ENCODE measurements at places on chromosomes 2 and 18.

DNA sequence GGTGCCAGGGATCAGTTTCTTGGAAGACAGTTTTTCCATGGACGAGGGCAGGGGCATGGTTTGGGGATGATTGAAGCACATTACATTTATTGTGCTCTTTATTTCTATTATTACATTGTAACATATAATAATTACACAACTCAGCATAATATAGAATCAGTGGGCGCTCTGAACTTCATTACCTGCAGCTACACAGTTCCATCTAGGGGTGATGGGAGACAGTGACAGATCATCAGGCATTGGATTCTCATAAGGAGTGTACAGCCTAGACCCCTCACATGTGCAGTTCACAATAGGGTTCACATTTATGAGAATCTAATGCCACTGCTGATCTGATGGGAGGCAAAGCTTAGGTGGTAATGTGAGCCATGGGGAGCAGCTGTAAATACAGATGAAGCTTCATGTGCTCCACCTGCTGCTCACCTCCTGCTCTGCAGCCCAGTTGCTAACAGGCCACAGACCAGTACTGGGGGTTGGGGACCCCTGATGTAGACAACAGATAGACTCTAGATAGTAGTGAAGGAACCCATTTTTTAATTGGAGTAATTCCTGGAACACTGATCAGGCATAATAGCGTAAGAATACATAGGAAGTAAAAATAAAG lies 41.5 kb upstream of the MC4R start:
- DNase-seq: no peak

DNA sequence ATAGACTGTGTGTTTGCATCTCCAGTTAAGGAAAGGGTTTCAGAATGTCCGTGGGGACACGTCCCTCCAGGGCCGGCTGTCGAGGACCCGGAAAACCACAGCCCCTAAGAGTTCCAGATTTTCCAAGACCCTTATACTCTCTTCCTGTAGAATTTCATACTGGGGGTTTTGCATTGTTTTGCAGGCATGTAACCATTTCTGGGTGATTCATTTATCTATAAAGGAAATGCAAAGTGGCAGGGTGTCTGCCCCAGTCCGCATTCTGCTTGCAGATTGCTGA lies 8.5 kb downstream of the SP9 start:
- peak; percentile 56 for DNase-seq

DNA sequence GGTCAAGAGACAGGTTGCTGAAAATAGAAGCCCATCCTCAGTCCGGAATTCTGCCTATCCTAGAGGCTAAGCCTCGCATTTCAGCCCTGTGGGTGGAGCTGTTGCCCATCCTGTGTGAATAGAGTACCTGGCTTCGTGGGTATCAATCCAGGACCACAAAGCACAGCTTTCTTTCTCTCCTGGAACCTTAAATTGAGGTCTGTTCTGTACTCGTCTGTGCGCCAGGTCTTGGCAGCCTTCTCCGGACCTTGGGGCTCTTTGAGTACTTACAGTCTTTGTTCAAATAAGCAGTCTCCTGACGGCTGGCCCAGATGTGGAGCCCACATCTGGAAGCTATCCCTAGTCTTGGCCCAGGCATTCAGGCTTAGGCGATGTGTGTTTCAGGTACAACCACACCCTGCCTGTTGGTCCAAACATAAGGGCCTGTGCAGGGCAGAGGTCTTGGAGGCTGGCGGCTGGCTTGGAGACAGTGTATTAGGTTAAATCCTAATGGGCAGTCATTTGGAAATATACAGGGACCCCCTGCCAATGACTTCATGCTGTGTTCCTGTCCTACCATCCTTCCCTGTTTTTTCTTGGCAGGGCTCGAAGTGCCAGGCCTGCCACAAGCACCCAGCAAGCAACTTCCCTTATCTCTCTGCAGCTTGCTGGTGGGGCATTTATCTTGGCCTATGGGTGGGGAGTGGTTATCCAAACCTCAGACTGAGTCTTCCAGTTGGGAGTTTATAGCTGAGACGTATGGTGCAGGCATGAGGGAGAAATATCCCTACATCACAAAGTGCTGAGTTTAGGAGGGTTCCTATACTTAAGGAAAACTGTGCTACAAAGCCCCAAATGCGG lies 294.1 kb downstream of the BCL2 start:
- no peak for DNase-seq

- no peak for DNase-seq
Measured at GRCh38 chr2:85189606-85190270, 56.5 kb downstream of the TCF7L1 start.

DNA sequence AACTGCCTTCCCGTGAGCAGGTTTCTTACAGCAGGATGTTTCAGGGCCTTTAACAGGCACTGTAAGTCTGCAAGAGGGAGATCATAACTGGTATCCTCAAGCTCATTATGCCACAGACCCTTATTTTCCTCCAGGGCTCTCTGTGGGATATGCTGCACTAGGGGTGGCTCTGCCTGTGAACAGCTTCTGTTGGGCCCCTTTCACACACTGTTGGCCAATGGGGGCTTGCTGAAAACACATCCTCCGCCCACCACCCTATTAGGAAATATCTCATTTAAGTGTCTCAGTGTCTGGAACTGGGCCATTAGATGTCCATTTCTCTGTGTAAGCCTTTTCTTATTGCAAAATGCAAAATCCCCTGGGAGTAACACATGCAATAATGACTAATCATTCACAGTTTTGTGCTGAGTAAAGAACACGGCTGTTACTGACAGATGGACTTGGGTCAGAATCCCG lies 414.3 kb upstream of the HS6ST1 start:
- DNase-seq: no peak

DNA sequence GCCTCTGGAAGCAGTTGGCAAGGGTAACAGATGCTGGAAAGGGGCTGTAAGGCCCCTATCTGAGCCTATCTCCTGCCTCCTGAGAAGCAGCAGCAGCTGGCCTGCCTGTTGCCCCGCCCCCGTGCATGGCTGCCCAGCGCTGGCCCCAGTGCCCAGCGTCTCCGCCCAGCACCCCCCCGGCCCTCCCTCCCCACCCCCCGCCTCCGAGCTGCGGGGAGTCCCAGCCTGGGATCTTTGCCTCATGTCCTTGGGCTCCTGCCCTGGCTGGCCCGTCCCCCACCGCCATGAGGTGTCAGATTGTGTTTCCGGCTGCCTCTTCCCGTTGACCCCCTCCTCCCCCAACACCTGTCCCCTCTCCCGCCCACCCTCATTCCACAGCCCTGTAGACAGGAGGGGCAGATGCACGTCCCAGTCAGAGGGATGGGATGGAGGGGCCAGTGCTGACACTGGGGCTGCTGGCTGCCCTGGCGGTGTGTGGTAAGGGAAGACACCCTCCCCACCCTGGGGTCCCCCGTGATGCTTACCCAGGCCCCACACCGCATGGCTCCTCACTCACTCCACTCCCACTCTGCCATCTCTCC lies at the start of gene CHRND:
Gene CHRND, plus strand, starts transcription at position 370 of the 581 bp plus-strand sequence. Its CDS starts 56 bp downstream, at position 426.
- no peak for DNase-seq

DNA sequence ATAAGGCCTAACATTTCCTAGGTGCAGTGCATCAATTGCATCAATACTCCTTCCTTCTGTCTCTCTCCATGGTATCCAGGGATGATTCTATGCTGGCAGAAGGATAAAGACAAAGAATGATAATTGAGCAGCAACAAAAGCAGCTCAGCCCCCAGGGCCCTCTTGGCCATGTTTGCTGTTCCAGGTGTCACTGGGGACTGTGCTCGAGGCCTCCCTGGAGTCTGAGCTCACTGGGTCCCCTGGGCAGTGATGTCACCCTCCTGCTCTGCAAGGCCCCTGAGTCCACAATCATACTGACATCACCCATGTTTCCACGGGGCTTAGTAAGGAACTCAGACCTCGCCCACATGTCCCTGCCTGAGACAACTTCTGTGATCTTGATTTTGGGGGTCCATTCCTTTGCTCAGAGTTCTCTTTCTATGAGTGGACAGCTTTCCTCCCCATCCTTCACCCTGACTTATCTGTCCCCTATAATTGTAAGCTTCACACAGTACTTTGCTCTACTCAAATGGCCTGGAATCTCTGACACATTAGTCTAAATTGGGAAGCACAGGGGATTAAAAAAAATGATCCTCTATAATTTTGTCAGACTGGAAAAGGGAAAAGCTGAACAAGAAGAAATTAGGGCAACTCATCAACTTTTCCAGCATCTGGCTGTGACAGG lies 15.8 kb upstream of the EXOC6B start:
- no peak for DNase-seq

- DNase-seq: no peak
Measured at GRCh38 chr2:192137451-192137850, 57.3 kb downstream of the TMEFF2 start.

GRCh38 chr2:232102380-232102779 lies 140.9 kb downstream of the DIS3L2 start:
- no peak for DNase-seq

DNA sequence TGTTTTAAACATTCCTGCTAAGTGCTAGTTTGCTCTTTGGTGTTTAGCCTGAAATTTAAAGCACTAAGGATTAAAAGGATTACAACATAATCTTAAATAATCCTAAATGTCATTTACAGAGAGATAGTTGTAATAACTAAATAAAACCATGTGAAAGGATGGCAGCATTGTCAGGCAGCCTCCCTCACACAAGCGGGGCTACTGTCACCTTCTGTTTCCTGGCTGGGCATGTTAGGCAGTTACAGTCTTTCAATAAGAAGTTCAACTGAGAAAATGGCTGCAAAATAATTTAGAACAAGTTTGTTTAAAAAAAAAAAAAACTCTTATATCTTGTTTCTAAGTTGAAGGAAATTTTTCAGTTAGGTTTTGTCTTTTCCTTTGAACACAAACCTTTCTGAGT lies 124.9 kb downstream of the ARHGAP15 start:
- DNase-seq: peak; percentile 73

GRCh38 chr2:236568068-236568921 lies 1.3 kb upstream of the ACKR3 start:
- peak; percentile 79 for DNase-seq
